ENCODE measurements at places on chromosomes 5 and 9.
A peak's percentile ranks its signal among the peaks of the same experiment; 100 is the strongest.

GRCh38 chr9:16002816-16003215 lies 450.0 kb downstream of the CCDC171 start:
- DNase-seq, result no peak

- DNase-seq, result peak; percentile 51
Measured at GRCh38 chr5:174045470-174046025, at the start of gene NSG2. TSS of gene NSG2 (plus strand) at chr5:174045706. CDS start at chr5:174046756, 1,050 bp downstream.

DNA sequence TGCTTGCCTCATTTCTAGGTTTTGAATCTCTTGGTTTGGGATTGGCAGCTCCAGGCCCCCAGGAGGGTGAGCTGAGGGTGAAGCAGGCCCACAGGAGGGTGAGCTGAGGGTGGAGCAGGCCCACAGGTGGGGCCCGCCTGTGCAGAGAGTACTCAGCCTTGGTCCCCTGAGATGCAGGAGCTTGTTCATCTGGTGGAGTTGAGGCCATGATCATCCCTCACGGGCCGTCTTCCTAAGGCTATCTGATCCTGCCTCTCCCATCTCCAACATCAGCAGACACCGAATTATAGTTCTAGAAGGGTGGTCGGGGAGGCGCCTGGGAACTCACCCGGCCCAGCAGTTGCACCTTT lies 131.7 kb upstream of the PHYKPL start:
- no peak for DNase-seq

- DNase-seq, result no peak
Measured at GRCh38 chr9:31445960-31446359, 938.5 kb upstream of the ACO1 start.

- DNase-seq, result no peak
Measured at GRCh38 chr9:133797406-133798105, 59.4 kb upstream of the SARDH start.

GRCh38 chr5:124342027-124342471 lies 404.4 kb downstream of the ZNF608 start:
- no peak for DNase-seq

- DNase-seq, result no peak
Measured at GRCh38 chr5:89942171-89942570, 467.4 kb downstream of the CETN3 start.

- no peak for DNase-seq
Measured at GRCh38 chr5:673831-674629, 19.1 kb downstream of the TPPP start.

DNA sequence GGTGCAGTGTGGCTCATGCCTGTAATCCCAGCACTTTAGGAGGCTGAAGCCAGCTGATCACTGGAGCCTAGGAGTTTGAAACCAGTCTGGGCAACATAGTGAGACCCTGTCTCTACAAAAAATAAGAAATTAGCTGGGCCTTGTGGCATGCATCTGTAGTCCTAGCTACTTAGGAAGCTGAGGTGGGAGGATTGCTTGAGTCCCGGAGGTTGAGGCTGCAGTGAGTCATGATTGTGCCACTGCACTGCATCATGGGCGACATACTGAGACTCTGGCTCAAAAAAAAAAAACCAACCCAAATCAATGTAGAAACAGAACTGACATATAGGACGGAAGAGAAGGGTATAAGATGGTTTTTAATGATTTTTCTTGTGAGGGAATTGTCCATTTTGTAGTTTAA lies 27.7 kb downstream of the G3BP1 start:
- peak; percentile 27 for DNase-seq

DNA sequence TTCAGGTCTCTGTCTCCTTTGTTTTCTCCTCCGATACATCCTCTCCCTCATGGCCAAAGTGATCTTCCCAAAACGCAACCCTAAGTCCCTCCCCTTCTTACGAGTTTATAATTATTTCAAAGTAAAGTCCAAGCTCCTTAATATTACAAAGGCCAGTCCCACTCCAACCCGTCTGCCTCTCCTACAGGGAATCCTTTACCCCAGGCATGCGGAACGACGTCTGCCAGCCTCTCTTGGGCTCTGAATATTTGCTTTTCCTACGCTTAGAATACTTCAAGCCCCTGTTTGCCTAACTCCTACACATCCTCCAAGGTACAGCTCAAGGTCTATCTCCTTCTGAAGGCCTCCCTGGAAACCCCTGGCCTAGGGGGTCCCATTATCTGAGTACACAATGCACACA lies 246.4 kb downstream of the SLIT3 start:
- DNase-seq, result no peak

Measured in activated CD4-positive, alpha-beta T cell treated with anti-CD3 and anti-CD28 coated beads, Interleukin-2, amount 50 U/mL, for 16 hours (primary cell).